ENCODE measurements at places on chromosomes 11 and 22.

GRCh38 chr11:119904531-119905035 lies 175.6 kb upstream of the NECTIN1 start:
- no peak for DNase-seq

- no peak for DNase-seq
Measured at GRCh38 chr22:31247726-31248125, 35.6 kb downstream of the LIMK2 start.

- DNase-seq: no peak
Measured at GRCh38 chr11:31808721-31809540, 2.2 kb downstream of the PAX6 start.

GRCh38 chr11:72754149-72754543 lies 1.9 kb upstream of the ARAP1 start:
- no peak for DNase-seq

- no peak for DNase-seq
Measured at GRCh38 chr11:131653260-131653659, 282.8 kb downstream of the NTM start.

GRCh38 chr22:47274196-47274595 lies 511.7 kb downstream of the TBC1D22A start:
- no peak for DNase-seq
